ENCODE measurements at places on chromosomes 7 and 10. TPM values are rescaled to one million over a fixed set of nuclear protein-coding genes. Genes with fewer than 3 reads are reported as not detected.

Gene FKBP6
- not detected for total RNA-seq

Gene ZNF25
- 29.0 TPM for total RNA-seq

Gene TMEM213
- not detected for total RNA-seq

Gene PIK3CG
- 12.1 TPM for total RNA-seq

Gene ZNF503
- total RNA-seq = 12.1 TPM

Data from urinary bladder (tissue), 4 donors.